ENCODE measurements at places on chromosomes 2 and 18.

DNA sequence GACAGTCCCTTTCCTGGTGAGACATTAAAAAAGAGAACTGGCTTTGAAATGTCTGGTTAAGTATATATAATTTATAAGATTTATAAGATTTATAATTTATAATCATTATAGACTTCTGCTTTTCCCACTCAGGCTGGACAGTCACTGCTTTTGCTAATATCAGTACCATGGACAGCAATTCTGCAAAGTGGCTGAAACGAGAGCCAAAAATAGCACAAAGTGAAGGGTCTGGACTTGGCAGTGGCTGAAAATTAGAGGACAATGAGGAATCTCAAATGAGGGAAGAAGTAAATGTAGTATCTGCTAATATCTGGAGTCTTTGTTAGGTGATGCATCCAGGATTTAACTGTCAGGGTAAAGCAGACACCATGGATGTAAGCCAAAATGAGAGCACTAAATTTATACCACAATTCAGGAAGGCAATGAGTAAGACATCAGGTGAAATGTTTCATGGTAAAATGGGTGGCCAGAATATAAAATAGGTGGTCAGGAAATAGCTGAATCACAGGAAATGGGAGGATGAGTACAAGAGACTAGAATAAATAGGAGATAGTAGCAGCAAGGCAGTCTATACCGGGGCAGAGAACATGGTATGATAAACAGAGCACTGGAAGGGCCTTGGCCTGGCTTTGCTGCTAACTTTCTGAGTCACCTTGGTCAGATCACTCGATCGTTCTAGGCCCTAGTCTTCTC, 39.6 kb upstream of the BOD1L2 start:
- DNase-seq, result no peak

- no peak for DNase-seq
Observed at GRCh38 chr18:12052866-12053265, 40.8 kb upstream of the ANKRD62 start.

DNA sequence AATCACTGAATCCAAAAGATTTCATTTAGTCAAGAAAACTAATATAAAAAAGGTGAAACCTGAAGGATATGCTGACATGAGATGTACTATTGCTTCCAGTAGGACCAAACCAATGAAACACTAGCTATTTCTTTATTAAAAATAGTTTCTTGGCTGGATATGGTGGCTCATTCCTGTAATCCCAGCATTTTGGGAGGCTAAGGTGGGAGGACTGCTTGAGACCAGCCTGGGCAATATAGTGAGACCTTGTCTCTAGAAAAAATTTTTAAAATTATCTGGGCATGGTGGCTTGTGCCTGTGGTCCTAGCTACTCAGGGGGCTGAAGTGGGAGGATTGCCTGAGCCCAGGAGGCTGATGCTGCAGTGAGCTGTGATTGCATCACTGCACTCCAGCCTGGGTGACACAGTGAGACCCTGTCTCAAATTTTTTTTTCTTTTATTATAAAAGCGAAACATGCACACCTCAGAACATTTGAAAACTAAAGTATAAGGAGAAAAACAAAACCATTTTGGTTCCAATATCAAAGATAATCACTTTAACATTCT, 266.2 kb downstream of the TGIF1 start:
- DNase-seq, result no peak

DNA sequence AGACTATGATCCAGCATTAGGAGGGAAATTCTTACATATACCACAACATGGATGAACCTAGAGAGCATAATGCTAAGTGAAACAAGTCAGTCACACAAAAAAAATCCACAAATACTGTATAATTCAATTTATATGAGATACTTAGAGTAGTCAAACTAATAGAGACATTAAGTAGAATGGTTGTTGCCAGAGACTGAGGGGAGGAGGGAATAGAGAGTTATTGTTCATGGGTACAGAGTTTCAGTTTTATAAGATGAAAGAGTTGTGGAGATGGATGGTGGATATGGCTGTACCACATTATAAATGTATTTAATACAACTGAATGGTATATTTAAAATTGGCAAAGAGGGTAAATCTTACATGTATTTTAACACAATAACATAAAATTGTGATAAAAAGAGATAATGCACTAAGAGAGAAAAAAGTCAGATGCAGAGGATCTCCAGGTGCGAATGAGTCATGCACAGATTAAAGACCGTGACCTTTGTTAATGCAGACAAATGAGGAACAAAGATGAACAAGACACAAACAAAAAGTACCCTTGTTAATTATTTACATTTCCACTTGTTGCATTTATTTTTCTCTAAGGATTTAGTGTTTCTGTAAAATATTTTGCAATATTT, 541.7 kb upstream of the MEX3C start:
- no peak for DNase-seq
